Thyroid gland (tissue), 4 donors: ENCODE measurements at places on chromosomes 4 and X. TPM values are rescaled to one million over a fixed set of nuclear protein-coding genes. Genes with fewer than 3 reads are reported as not detected.

GRCh38 chrX:106949366-106949765 is 29.2 kb downstream of the CLDN2 start:
- DNase-seq: no peak

GRCh38 chr4:183255487-183255886 is 64.6 kb downstream of the CLDN22 start:
- DNase-seq: no peak

DNA sequence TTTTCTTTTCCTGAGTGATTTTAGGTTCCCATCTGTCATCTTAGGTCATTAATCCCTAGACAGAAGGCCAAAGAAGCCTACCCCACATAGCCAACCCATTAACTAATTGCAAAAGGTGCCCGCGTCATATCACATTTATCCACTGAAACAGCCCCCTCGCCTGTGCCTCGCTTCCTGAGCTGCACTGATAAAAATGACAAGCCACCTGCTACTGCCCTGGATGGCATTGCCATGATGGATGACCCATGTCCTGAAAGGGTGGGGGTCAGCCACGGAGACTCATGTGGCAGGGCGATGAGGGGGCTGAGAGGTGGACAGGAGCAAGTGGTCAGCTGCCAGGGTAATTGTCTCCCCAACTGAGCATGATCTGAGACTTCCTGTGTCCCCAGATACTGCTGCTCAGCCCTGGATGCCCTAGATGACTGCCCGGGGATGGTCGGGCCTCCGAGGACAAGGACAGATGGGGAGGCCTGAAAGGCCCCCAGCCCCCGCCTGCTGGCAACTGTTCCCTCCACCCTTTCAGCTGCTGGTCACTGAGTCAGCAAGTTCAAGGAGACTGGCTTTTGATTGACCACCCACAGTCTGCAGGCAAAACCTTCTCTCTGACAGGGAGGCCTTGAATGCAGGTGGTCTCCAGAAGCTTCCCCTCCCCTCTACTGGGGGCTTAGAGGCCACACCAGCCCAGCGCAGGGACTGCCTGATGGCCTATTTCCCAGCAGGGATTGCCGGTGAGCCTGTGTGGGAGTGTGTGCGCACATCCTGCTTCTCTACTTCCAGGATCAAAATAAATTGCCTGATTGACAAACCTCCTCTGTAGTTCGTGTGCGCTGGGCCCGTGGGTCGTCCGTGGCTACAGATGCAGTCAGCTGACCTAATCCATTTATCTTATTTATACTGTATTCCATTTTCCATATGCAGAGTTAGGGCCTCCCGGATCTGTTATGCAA is 496.3 kb downstream of the BCOR start:
- no peak for DNase-seq

- DNase-seq: no peak
Measured at GRCh38 chr4:113682730-113683537, 78.6 kb downstream of the CAMK2D start.

The DCHS2 gene
- total RNA-seq: 1.4 TPM

The SPANXN4 gene
- total RNA-seq: not detected

The PGAM4 gene
- total RNA-seq: not detected
